ENCODE measurements at places on chromosomes 5 and 9.

- DNase-seq = no peak
These were observed 23.9 kb downstream of the CLTA start for GRCh38 chr9:36214571-36214970.

- no peak for DNase-seq
These were observed 307.2 kb downstream of the NSG2 start for GRCh38 chr5:174352681-174353080.

GRCh38 chr5:16550316-16550952 is 66.4 kb downstream of the RETREG1 start:
- DNase-seq = peak; percentile 53

DNA sequence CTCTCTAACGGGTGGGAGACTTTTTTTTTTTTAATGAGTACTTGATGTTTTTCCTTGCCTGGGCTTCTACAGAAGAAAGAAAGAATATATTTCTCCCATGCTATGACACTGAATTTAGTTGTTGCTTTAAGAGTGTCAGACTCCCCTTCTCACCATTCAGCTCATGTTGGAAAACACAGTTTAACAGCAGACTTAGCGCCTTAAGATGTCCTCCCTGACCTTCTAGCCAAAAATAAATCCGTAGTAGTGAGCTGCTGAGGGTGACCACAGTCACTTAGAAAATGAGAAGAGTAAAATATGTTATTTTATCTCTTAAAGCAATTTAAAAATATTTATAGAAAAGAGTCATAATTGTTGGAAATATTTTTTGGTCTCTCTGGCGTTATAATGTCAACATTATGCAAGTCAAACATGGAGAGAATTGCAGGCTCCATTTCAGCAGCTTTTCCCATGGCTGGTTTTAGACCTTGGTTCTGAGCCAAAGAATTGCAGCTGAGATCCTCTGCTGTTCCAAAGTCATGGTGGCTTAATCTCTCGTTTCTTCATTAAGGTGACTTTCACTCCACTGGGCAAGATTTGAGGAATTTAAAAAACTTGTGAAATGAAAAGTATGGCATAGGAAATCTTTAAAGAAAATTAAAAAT is 143.5 kb downstream of the GHR start:
- DNase-seq = no peak

DNA sequence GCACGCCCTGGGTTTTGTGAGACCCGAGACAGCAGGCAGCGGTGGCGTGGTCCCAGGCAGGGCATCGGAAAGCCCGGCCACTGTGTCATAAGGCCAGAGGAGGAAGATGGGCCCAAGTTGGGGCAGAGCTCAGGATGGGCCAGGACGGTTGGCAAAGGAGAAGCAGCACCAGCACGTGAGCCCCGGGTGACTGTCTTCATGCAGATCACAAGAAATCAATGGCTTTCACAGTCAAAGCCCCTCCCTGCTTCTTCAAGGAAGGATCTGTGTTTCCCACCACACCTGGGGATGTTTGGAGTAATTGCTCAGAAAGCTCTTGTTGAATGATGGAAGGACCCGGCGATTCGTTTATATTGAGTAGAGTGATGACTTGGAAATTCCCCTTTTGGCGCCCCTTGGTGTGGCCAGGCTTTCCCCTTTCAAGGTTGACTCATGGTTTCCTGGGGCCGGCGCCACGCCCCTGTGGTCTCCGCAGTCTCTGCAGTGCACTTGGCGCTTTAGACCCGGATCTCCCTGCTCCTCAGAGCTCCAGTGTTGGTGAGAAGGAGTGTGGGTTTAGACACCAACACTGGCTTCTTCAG is 52.1 kb downstream of the IL31RA start:
- DNase-seq = no peak

GRCh38 chr5:163596608-163597315 is 91.3 kb downstream of the MAT2B start:
- DNase-seq = no peak

GRCh38 chr9:135370411-135371375 is 108.9 kb upstream of the PPP1R26 start:
- no peak for DNase-seq

DNA sequence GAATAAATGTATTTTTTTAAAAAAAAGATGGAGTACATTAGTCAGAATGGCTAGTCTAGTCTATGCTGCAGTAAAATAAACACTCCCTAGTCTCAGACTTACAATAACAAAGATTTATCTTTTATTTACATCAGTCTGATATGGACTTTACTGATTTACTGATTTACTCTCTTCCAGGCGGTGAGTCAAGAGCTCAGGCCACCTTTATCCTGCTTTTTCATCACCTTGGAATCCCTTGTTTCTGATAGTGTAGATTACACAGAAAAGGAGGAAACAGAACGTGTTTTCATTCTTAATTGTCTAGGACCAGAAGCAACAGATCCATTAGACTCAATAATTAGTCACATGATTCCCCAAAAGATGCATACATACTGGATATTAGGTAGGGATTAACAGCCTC is 290.1 kb upstream of the TRPC7 start:
- DNase-seq = no peak

DNA sequence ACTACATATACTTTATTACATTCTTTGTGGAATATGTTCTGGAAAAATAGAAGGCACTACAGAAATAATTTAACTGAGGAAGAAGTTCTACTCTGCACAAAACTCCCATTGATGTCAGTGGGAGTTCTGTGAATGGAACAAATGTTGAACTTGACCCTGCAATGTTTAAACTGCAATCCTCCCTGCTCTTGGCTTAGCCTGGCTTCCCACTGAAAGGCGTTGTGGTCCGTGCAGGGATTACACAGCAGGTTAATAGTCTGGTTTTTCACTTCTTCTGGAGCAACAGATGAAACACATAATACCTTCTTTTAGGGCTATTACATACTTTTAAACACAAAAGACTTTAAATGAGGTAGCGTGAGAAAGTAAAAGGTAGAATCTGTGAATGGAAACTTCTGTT is 12.9 kb upstream of the ERBIN start:
- DNase-seq = no peak

GRCh38 chr5:83394190-83394589 is 77.4 kb upstream of the VCAN start:
- no peak for DNase-seq

GRCh38 chr9:32722704-32723103 is 60.6 kb upstream of the TMEM215 start:
- DNase-seq = no peak

DNA sequence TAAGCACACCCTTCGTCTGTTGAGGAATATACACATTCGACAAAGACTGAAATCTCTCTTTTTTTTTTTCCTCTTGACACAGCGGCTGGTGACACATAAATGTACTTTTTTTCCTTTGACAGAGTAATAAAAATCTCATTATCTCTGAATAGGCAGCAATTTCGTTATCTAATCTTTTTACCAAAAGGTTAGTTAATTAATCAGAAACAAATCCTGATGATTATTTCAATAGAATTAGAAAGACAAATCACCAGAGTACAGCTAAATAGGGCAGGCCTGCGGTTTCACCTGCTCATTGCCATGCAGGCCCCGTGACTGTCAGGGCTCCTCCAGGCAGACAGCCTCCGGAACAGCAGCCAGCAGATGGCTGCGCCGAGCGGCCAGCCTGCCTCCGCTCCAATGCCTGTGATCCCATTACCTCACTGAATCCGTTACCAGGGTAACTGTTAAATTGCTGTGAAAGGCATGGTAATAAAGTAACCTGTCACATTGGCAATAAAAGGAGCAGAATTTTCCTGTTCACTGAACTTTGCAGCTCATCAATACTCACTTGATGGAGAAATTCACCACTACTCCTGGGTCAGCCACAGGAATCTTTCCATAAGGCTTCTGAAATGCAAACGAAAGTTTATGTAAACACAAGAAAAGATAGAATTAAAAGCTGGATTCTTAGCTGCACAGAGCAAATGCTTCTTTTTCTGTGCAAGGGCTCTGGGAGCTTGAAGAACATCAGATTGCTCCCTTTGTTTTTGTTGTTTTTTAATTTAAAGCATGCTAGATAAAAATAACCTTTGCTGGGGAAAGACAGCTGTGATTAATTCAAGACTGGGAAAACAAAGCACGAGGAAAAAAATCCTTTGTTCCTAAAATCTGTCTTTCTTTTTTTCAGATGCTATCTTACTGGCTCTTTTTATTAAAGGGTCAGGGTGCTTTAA is 666.4 kb upstream of the ZNF608 start:
- no peak for DNase-seq

- DNase-seq = no peak
These were observed 16.4 kb upstream of the OMD start for GRCh38 chr9:92440751-92441046.

DNA sequence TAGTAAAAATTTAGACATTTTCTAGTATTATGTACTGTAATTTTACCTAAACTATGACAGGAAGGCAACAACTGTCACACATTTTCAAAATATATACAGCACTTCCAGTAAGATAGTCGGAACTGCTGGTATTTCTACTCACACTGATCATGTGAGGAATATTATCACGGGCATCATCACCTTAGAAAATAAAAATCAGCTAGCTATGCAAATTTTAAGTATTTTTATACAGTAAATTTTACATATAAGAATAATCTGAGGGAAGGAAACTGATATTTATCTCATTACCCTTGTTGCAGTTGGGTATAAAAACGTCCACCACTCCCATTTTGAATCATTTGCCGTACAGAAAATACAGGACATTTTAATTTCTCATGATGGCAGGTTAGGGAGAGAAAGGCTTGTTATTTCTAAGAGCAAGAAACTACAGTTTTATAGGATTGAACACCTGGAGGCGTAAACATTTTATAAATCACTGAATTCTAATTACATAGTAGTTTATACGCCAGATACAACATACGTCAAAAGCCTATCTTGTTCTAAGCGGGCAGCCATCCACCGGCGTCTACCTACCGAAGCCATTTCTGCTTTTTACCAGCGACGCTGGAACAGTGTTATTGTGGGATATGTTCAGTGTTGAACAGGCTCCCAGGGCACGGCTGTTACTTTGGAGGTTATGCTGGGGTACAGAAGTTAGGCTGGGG is 729 bp upstream of the TNPO1 start:
- no peak for DNase-seq

DNA sequence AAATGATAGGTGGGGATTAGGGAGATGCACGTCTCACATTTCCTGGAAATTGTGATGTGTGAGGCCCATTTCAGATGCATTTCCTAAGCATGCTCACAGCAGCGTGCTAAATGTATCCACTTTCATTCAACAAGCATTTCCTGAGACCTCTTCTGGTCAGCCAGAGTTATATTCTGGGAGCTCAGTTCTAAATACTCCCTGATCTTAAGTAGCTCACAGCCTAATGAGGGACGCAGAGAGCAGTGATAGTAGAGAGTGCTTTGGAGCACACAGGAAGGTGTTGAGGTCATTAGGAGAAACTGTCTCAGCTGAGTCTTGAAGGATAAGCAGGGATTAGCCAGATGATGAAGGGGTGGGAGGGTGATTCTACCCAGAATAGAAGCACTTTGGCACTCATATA is 46.2 kb upstream of the FSD1L start:
- DNase-seq = no peak

DNA sequence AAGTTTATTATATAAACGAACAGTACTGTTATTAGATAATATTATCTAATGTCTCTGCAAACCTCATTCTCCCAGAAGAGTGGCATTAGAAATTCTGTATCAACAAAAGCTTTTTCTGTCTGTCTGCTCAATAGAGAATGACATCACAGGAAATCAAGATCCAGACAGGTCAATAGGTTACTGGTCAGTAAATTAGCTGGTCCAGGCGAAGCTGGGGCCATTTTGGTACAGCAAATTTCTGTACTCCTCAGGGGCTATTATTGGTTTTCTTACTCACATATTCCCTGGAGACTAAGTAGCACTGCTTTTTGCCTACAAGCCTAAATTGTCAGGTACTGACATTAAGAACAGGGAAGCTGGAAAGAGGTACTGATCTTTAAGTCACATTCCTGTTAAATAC is 80.5 kb downstream of the PLPP1 start:
- DNase-seq = no peak

GRCh38 chr9:37551888-37552287 is 24.3 kb downstream of the FBXO10 start:
- no peak for DNase-seq

- no peak for DNase-seq
These were observed at the start of gene LIFR for GRCh38 chr5:38556599-38557307. LIFR (minus strand) TSS chr5:38556646; CDS start chr5:38530647, 25,999 bp downstream.

- DNase-seq = peak; percentile 89
These were observed 2.5 kb downstream of the ARRDC3 start for GRCh38 chr5:91380491-91381238.

DNA sequence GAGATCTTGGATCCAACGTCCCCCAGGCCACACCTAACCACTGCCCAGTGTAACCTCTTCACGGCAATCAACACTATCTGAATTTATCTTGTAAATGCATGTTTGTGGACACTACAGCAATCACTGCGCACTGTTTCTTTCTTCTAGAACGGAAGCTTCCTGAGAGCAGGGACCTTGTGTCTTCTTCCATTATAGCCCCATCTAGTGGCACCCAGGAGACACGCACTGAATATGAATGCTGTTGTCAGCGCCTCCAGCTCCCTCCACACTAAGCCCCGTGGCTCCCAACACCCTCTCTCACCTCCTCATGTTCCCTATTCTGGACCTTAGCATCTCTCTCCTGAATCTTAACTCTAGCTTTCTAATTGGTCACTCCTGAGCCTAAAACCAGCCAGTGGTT is 72.7 kb downstream of the SMIM23 start:
- no peak for DNase-seq

DNA sequence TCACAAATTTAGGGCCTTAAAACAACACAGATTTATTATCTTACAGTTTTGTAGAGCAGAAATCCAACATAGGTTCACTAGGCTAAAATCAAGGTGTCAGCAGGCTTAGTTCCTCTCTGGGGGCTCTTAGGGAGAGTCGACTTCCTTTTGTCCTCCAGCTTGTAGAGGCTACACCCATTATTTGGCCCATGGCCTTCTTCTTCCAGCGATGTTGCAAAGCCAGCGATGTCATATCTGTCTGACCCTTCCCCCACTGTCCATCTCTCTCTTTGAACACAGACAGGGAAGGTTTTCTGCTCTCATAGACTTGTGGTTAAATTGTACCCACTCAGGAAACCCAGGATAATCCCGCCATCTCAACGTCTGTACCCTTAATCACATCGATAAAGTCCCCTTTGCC is 60.3 kb upstream of the SHB start:
- DNase-seq = no peak

GRCh38 chr9:86079865-86080469 is 19.4 kb downstream of the GOLM1 start:
- DNase-seq = no peak

Measured in Panc1 (cell line).